ENCODE measurements at places on chromosomes 13 and 19.

- no peak for DNase-seq
These were observed 19.3 kb upstream of the TMEM255B start for GRCh38 chr13:113739527-113740285.

GRCh38 chr19:49344505-49345423 is 9.6 kb downstream of the CD37 start:
- no peak for DNase-seq

DNA sequence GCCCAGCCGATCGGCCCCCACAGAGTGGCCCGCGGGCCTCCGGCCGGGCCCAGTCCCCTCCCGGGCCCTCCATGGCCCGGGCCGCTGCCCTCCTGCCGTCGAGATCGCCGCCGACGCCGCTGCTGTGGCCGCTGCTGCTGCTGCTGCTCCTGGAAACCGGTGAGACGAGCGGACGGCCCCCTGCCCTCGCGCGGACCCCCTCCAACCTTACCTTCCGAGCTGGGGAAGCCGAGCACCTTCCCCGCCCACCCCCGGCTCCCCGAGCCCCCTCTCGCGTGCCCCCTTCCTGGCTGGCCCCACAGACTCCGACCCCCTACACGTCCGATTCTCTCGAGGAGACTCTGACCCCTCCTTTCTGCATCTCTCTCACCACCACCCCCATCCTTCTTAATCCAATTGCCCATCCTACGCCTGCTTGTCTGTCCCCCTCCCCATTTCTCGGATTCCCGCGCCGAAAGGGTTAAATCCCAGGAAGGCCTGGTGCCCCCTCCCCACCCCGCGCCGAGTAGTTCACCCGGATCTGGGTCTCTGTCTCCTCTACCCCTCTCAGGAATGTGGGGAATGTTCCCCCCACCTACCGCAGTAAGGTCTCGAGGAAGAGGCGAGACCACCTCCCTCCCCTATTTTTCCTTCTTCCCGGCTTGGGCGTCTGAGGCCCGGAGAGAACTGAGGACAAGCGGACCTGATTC is 502 bp downstream of the NECTIN2 start:
- DNase-seq: no peak

- DNase-seq: no peak
These were observed 496.7 kb downstream of the COG6 start for GRCh38 chr13:40152145-40152544.

DNA sequence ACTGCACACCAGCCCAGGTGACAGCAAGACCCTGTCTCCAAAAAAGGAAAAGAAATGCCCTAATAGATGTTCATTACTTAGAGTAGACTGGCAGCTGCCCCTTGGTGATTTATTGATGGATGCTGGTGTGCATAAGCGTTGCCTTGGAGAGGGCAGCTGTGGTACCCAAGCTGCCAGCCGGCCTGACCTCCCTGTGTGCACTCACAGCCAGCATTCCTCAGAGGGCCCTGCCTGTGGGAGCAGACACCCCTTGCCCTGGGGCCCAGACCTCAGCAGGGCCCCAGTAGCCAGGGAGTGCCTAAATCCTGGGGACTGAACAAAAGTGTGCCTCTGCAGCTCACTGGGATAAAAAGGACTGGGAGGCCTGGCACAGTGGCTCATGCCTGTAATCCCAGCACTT is 7.8 kb upstream of the ACTN4 start:
- no peak for DNase-seq

DNA sequence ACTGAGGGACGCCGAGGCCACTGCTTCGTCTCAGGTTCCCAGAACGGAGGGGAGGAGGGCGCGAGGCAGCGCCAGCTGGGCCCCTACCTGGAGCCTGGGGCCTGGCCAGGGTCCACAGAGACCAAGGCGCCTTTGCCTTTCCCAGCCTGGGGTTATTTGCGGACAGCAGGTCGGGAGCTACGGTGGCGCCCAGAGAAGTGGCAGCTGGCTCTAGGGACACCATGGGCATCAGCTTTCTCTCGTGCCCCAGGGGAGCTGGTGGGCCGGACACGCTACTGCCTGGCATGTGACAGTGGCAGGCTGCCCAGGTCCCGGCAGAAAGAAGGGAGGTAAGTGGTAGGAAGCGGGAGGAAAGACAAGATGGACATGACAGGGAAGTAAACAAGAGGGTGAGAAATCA is 19.0 kb downstream of the AKT2 start:
- DNase-seq: peak; percentile 80

- no peak for DNase-seq
These were observed 28.7 kb upstream of the MEDAG start for GRCh38 chr13:30877335-30877734.

DNA sequence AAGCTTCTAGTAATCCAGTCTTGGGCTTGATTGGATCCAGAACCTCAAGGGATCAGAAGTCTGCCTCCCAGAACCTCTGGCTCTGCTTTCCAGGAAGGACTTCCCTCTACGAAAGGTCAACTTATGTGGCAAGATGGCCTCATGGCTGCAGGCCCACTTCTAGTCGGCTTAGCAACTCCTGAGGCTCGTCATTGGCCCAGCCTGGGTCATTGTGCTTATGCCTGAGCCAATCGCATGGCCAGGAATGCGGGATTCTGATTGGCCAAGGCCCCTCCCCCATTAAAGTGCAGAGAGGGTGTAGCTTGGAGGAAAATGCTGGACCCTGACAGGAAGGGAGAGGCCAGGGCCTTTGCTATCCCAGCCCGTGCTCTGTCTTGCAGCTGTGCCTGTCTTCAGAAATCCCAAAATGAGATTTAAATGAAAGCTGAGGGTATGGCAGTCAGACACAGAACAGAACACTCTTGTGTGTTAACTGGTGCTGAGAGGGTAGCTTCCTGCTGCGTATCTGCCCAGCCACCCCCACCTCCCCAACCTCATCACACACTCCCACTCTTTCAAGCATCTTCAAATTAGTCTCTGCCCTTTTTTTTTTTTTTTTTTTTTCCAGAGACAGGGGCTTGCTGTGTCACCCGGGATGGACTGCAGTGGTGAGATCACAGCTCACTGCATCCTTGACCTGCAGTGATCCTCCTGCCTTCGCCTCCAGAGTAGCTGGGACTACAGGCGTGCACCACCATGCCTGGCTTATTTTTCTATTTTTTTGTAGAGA is 5.5 kb upstream of the CCNE1 start:
- no peak for DNase-seq

DNA sequence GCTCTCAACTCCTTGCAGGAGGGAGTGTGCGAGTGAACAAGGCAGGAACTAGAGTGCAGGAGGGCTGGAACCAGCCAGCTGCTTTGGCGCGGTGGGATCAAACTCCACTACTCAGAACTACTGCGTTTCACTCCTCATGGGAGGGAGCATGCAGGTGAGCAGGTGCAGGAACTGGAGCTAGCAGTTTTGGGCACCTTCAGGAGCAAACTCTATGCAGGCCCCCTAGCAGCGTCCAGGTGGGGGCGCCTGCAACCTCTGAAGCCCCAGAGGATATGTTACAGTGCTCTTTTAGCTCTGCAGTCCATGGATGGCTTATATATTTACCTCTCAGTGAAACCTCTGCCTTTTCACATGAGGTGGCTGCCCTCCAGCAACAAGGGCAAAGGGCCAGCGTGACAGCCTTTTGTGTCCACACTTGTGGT is 1303.4 kb downstream of the PCDH9 start:
- DNase-seq: no peak

- no peak for DNase-seq
These were observed 7.1 kb upstream of the KRTDAP start for GRCh38 chr19:35497406-35497805.

GRCh38 chr13:113238536-113238935 is 29.1 kb downstream of the CUL4A start:
- DNase-seq: no peak

- DNase-seq: no peak
These were observed 20.6 kb upstream of the ZNF599 start for GRCh38 chr19:34793565-34793964.

GRCh38 chr19:14003251-14004055 is 2.7 kb downstream of the RFX1 start:
- peak; percentile 1 for DNase-seq

DNA sequence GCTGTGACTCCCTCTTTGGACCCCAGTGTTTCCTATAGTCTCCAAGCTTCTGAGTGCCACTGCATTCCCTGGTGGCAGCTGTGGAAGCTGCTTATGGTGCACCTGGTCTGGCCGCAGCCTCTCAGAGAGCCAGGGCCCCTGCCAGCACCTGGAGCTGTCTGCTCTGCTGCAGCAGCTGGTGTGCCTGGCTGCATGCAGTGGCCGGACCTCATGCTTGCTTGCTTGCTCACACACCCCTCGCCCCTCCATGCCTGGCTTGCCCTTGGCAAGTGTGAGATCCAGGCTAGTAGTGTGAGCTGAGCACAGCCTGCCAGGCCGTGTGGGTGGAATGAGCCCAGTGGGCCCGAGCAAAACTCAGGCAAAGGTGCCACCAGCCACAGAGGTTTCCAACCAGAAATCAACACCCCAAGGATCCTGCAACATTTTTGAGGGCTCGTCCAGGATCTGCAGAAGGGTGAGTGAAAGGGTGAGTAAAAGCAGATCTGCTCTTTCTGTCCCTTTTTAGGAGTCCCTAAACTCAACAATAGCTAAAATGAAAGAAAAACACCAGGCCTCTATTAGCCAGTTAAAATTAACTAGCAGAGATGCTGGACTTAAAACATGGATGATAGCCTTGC is 7.6 kb upstream of the MLLT1 start:
- DNase-seq: no peak

- no peak for DNase-seq
These were observed 40.8 kb upstream of the F7 start for GRCh38 chr13:113064534-113065405.

GRCh38 chr19:13057147-13057572 is 45.5 kb downstream of the LYL1 start:
- DNase-seq: no peak

GRCh38 chr13:35954207-35954560 is 177.0 kb downstream of the DCLK1 start:
- DNase-seq: peak; percentile 65

- DNase-seq: no peak
These were observed 11.6 kb downstream of the GZMM start for GRCh38 chr19:555474-555808.

GRCh38 chr13:48448959-48449614 is 36.2 kb upstream of the LPAR6 start:
- no peak for DNase-seq

GRCh38 chr19:49256691-49257090 is 68.3 kb downstream of the SLC6A16 start:
- DNase-seq: no peak

GRCh38 chr19:55447421-55448174 is 4.5 kb upstream of the SHISA7 start:
- DNase-seq: no peak

GRCh38 chr19:1252821-1253513 is 4.6 kb downstream of the MIDN start:
- peak; percentile 70 for DNase-seq

- DNase-seq: no peak
These were observed 2.0 kb downstream of the ZNF57 start for GRCh38 chr19:2902590-2903218.

GRCh38 chr19:39110263-39110967 is 15.2 kb upstream of the PAK4 start:
- peak; percentile 78 for DNase-seq

DNA sequence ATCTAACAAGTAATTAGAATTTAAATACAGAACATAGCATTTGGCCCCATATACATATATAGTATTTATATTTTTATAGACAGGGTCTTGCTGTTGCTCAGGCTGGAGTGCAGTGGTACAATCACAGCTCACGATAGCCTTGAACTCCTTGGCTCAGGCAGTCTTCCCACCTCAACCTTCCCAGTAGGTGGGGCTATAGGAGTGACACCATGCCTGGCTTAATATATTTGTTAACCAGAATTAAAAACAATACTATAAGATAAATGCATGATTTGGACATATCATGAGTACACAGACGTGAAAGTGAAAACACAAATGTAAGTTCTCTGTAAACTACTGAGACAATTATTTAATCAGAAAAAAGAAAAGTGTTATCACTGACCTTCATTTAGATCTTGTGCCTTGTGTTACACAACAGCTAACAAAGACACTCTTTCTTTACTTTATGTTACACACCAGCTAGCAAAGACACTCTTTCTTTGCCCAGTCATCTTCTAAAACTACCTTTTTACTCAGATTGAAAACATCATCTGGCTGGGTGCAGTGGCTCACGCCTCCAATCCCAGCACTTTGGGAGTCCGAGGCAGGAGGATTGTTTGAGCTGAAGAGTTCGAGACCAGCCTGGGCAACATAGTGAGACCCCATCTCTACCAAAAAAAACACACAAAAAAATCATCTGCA is 22.6 kb downstream of the CARS2 start:
- DNase-seq: no peak

GRCh38 chr13:33057019-33057780 is 41.0 kb downstream of the KL start:
- no peak for DNase-seq

DNA sequence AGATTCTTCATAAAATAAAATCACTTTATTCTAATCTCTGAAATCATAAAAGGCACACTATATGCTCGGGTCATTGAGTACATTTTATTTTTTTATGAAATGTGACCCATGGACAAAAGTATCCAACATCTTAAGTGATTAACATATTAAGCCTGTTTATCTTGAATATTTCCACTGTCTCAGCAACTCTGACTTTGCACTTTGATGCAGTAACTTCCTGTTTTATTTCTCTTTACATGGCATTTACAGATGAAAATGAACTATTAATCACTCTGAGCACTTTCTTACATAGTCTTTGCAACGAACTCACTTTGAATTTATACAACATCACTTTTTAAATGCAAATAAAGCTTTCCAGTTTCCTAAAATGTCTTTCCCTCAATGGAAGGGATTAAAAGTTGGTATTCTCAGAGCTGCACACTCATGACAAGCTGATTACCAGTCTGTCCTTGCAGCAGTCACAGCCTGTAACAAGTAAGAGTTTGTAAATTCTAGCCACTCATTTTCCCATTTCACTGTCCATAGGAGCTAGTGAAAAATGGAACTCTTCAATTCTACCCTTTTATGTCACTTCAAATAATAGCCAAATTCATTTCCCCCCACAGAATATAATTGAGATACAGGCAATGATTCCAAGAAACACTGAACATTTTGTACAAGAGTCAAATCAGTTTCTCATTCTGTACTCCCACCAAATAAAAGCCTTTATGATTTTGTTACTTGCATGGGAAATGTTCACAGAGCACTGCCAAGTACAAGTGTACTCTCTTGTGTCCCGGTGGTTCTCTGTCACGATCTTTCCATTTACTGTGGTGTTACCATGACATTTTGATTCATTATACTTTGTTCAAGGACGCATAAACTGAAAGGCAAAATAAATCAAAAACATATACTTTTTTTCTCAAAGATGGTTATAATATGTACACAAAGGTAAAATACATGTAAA is 1968.9 kb downstream of the PCDH9 start:
- no peak for DNase-seq

- no peak for DNase-seq
These were observed 918.6 kb downstream of the UQCRFS1 start for GRCh38 chr19:28294395-28294794.

GRCh38 chr13:98141509-98142379 is 1.1 kb upstream of the FARP1 start:
- no peak for DNase-seq

DNA sequence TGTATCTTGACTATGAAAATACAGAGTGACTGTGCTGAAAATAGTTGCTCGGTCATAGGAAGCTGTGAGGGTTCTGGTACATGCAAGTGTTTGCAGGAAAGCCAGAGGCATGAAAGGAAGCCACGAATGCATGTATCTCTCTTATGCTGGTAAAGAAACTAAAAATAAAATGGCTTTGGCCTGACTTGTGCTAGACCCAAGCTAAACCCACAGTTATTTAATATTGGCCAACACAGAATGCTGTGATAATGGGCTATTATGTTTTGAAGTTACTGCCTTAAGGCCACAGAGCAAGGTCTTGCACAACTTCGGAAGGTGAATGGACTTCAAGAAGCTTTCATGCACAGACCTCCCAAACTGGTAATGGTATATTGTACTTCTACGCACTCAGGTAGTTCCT is 518.2 kb upstream of the HTR2A start:
- DNase-seq: no peak

Measured in cerebellum (tissue), 4 donors.